ENCODE measurements at places on chromosomes 1 and 21.
A peak's percentile ranks its signal among the peaks of the same experiment; 100 is the strongest.

DNA sequence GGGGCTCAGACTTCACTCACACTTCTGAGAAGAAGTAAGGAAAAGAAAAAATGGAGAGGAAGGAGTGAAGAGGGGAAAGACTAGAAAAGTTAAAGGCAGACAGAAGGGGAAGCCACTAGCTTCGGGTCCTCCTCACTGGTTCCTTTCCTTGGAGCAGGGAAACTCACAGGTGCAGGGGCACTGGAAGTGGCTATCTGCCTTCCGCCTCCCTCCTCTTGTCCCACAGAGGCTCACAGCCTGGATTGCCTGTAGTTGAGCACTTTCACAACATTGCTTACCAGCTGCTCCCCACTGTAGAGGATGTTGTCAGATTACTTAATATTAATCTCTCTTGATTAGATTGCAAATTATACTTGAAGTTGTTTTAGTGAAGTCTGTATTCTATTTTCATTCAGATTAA lies 21.6 kb upstream of the ABCA4 start:
- no peak for DNase-seq

DNA sequence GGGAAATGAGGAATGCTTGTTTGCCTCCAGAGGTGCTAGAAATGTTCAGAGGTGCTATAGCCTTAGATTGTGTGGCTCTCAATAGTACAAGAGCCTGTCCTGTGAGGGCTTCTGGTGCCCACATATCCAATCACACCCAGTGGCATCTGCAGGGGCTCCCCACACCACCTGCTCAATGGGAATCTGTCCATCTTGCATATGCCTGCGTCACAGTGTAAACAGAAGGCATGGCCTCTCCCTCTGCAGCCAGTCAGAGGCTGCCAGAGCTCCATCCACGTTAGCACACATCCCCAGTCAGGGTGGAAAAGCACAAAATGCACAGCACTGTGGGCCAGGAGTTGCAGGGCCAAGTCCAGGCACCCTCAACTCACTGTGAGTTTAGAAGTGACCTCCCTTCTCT lies 113.6 kb upstream of the GRIK3 start:
- no peak for DNase-seq

GRCh38 chr1:110293601-110294104 lies 45.5 kb upstream of the RBM15 start:
- DNase-seq, result no peak

DNA sequence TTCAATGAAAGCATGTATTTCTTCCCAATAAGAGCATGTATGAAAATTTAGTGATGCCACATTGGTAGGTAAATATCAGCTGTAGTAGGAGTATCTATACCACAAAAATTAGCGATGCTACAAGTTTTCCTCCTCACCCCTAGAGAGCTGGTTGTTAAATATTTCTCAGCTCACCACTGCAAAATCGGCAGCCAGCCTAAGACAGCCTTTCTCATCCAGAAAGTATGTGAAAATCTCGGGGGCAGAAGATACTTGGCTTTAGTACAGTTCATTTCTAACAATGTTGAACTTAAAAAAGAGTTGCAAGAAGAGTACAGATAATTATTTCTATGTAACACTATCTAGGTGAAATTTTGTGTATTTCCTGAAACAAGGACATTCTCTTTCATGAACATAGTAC lies 235.4 kb downstream of the TPR start:
- no peak for DNase-seq

GRCh38 chr21:43634618-43635017 lies 24.7 kb downstream of the HSF2BP start:
- no peak for DNase-seq

- no peak for DNase-seq
Measured at GRCh38 chr1:76901158-76901767, 34.0 kb downstream of the ST6GALNAC5 start.

GRCh38 chr1:33460144-33460543 lies 12.3 kb upstream of the ZSCAN20 start:
- no peak for DNase-seq

DNA sequence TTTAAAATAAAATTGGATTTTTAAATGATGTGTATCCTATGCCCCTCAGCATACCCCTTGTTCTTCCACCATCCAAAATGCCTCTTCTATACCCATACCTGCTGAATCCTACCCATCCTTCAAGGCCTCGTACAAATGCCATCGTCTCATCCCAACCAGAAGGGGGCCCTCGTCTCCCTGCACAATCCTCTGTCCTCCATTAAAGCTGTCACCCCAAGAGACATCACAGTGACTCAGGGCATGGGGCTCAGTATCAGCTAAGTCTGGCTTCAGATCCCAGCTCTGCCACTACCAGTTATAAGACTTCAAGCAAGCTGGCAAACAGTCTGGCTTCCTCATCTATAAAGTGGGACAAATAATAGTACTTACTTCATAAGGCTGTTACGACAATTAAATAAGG lies 23.8 kb downstream of the IGFN1 start:
- no peak for DNase-seq

GRCh38 chr1:243946253-243946652 lies 96.2 kb upstream of the AKT3 start:
- no peak for DNase-seq

DNA sequence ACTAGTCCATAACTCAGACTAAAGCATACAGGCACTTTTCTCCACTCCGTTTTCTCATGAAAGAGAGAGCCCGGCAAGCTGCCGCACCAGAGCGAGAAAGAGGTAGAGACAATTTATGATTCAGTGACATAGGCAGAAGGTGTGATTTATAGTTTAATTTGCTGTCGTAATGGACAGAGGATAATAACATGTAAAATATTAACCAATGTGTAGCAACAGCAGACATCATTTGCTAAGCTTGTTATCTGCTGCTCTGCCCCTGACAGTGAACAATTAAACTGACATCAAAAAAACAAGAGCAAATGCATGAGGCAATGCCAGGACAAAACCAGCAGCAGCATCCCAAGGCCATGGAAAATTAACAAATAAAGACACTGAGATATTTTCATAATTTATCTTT lies 214.0 kb downstream of the ATG4C start:
- DNase-seq, result no peak

- no peak for DNase-seq
Measured at GRCh38 chr1:75083848-75084514, 50.2 kb upstream of the LHX8 start.

GRCh38 chr1:64479874-64480273 lies 9.9 kb downstream of the CACHD1 start:
- DNase-seq, result no peak

GRCh38 chr21:17539323-17539722 lies 26.5 kb downstream of the CXADR start:
- DNase-seq, result no peak

- no peak for DNase-seq
Measured at GRCh38 chr1:35600593-35600992, 27.5 kb downstream of the TFAP2E start.

DNA sequence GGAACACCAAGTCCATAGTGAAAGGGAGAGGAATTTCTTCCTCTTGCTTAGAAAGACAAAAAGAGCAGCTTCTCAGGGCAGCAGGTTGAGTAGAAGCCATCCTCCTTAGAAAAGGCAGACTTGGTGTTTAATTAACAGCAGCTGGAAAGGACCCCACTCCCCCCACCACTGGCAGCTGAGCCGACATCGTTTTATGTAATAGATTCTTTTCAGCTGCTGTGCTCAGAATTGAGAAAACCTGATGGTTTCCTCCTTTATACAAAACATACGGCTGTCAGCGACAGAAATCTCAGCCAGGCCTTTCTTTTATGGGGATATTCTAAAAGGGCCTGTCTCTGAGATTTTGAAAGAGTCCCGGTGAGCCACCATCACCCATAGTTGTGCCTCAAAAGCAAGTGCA lies 49.9 kb downstream of the MAN1C1 start:
- DNase-seq, result peak; percentile 56

DNA sequence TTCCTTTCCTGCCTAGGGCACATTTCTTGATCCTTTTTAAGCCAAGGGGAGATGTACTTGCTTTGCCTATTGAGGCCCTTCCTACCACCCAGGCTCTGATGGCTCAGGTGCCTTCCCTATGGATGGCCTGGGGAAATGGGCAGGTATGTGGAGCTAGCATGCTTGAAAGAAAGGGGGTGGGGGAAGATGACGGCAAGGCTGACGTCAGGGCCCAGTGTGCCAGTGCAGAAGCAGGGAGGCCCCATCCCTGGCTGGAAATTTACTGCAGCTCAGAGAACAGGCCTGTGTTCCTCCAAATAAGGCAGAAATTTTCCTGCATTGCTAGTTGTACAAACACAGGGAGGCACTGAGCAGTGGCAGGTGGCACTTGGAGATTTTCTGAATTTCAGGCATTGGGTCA lies 453.2 kb upstream of the VAMP3 start:
- no peak for DNase-seq

DNA sequence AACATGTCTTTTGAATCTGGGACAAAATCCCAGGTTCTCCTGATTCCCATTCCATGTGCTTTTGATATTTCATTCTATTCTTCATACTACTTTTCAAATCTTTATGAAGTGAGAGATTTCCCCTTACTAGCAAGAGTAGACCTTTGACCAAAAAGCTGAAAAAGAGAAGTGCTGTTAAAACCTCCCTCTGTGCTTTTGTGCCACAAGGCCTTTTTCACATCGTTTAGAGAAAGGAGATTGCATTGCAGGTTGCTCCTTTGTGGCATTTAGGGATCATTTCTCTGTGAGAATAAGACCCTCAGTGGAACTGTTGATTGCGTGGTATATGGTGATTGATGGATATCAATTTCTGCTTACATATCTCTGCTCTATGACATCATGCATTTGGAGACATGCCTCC lies 148.8 kb downstream of the TGFB2 start:
- DNase-seq, result no peak

GRCh38 chr1:234375672-234376071 lies 2.4 kb downstream of the COA6 start:
- DNase-seq, result no peak

DNA sequence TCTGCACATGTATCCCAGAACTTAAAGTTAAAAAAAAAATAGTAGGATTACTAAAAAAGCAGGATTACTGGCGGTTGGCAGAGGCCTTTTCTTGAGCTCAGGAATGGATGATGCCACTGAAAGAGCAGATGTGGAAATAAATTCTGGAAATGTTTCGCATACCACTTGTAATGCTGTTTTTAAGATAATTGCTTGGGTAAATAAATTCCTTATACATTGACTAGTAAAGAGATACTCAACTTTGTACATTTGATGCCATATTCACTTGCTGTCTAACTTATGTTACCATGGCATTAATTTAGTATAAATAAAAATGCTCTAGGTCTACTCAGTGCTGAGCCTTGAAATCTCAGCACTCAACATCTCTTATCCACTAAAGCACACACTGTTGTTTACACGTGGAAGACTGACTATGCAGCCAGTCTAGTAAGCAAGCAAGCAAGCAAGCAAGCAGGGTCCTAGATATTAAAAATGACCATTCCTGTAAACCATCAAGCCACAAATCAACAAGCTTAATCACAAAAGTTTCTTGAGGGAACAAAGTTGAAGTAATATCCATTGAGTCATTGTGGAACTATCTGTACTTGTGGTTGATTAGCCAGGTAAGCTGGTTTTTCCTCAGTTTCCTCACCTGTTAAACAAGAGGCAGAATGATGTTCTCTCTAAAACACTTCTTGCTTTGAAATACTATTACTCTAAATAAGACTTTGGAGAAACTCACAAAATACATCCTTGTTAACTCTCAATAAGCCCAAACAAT lies 1.7 kb upstream of the RASAL2 start:
- DNase-seq, result no peak

GRCh38 chr1:3698660-3699408 lies 46.5 kb downstream of the TP73 start:
- DNase-seq, result no peak

- no peak for DNase-seq
Measured at GRCh38 chr1:194298007-194298598, 1111.7 kb upstream of the B3GALT2 start.

DNA sequence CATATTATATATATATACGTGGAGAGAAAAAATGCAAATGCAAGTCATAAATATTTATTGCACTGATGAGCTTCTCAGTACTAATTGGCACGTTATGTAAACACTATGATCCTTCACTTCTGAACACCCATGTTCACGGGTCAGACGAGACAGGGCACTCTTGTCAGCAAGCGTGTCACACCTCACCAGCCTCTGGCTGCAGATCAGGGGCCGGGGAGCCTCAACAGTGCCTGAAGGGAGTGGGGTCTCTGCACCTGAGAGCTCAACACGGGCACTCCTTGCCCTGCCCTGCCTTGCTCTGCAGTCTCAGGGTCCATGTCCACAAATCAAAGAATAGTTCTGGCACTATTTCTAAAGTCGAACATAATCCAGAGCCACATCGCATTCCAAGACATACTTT lies 409 bp upstream of the HIVEP3 start:
- DNase-seq, result no peak

DNA sequence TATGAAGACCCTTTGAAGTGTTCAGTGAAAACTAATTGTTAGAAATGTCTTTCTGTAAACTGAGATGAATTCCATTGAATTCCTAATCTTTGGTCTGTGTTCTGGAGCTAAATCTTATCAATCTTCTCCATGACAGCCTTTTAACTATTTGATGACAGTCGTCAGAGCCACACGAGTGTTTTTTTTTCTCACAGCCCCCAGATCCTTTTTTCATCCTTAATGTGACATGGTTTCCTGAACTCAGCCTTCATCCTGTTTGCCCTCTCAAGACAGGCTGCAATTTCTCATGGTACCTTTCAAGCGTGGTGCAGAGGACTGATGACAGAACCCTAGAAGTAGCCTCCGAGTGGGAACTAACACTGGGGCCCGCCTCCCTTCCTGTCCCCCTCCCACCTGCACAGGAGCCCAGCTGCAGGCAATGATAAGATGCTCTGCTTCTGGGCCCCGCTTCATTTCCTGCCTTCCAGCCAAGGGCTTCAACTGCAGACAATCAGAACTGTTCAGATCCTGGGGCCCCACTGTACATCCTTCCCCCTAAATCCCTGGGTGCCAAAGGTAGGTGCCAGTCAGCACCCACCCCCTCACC lies 114.6 kb upstream of the VAV3 start:
- DNase-seq, result no peak

- DNase-seq, result no peak
Measured at GRCh38 chr1:42674214-42674613, 8.0 kb upstream of the YBX1 start.

- DNase-seq, result peak; percentile 82
Measured at GRCh38 chr1:203089651-203090045, 3.8 kb upstream of the MYOG start.

- no peak for DNase-seq
Measured at GRCh38 chr1:111501645-111502044, 1.8 kb downstream of the ADORA3 start.

DNA sequence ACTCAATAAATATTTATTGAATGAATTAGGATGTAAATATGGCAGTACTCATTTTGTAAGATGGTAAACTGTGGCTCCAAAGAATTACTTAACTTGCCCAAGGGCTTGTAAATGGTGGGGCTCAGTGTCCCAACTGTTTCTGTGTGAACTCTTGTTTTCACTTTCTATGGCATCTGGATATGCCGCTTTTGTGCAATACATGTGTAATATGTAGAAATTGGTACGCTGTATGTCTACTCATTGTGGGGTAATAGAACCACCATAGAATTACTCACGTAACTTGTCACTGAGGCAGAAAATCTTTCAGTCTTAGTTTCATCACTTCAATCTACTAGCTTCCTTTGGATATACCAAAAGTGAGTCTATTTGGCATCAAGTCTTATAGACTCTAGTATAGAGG lies 977 bp downstream of the PRPF3 start:
- no peak for DNase-seq

Data from right hindlimb (tissue), 1 donor.